ENCODE measurements at places on chromosomes 5 and 9.

DNA sequence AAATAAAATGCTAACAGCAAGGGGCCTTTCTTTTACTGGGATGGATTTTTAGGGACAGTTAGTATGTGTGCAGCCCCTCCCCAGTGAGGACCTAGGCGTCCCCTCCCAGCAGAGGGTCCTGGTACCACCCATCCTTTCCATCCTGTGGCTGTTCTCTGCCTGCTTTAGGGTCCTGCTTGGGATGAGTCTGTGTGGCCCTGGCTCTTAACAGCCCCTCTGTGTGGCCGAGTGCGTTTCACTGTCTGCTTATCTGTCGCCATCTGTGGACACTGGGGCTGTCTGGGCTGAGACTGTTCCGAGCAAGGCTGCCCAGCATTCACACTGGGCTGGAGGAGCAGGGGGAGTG lies 17.0 kb downstream of the WNK2 start:
- DNase-seq = no peak

DNA sequence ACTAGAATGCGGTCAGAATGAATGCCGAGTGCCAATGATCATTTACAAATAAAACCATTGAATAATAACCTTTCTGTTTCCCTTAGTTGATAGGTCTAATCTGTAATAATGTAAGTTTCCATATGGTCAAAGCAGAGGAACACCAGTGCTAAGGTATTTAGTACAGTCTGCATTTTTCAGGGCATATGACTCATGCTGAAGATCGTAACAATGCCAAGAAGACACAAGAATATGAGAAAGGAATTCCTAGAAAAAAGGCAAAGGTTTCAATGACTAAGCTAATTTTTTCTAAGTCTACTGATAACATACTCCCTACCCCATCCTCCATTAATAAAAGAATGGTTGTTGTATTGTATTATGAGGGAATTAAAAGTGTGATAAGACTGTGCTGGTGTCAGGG lies 2.8 kb downstream of the OR1L8 start:
- DNase-seq = no peak

- DNase-seq = no peak
These were observed 168.4 kb downstream of the TSSK1B start for GRCh38 chr5:113266227-113266912.

DNA sequence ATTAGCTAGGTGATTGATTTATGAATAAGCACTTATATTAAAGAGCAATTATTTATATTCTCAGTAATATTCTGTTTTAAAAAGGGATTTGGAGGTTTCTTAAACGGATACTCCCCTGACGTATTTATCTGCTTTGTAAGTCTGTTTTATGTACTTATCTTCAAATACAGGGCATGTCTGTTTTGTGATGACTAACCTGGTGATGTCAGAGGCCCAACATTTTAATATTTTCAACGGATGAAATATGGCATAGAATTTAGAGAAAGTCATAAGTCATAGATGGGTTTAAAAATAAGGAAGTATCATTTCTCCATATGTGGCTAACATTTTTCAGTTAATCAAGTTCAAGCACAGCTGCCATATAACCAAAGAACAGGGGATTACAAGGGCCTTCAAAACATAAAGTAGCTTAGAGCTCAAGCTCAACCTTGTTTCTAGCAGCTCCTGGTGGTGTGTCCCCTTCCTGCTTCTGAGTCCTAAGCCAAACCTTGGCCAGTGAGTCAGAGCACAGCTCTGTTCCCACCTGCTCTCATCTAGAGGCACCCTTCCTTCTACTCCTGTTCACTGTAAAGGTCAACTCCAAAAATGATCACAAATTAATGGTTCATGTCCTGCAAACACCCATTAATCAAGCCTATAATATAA lies 131.4 kb downstream of the OXCT1 start:
- no peak for DNase-seq

DNA sequence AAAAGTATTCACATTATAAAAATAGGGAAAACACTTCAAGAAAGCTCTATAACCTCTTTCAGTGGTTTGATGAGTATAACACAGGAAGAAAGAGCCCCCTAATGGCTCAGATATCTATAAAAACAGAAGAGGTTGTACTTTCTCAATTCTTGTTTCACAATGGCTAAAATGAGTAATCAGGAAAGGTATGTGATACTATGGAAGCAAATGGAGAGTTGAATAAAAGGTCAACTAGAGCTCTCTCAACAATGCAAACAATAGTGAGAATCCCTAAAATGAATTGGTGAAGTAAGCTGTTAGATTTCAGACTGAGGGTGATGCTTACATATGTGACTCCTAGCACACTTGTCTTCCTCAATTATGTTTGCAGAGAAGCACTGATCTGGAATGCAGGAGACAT lies 584.6 kb upstream of the CDH18 start:
- no peak for DNase-seq

Measured in lower leg skin (tissue), 4 donors.